Mesenteric fat pad (tissue), 1 donor: ENCODE measurements at places on chromosomes 7 and 10. TPM values are rescaled to one million over a fixed set of nuclear protein-coding genes. Genes with fewer than 3 reads are reported as not detected.

- DNase-seq = no peak
Measured at GRCh38 chr10:71921324-71922027, 42.7 kb upstream of the CHST3 start.

- no peak for DNase-seq
Measured at GRCh38 chr10:59668096-59668495, 41.6 kb downstream of the SLC16A9 start.

DNA sequence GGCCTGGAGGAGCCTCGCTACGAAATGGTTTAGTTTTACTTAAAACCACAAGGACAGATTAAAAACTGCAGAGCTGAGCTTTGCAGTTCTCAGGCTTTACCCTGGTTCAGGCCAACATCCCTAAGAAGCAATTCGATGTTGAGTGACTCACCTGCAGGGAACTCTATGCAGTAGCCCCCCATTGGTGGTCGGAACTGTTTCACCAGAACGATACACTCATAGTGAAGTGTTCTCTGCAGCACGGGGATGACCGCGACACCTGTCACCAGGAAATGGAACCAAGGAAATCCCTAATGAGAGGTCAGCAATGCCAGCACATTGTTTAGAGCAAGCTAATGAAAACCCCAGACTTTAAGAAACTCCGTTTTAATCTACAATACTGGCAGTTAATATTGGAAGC lies 18.0 kb downstream of the NUDT5 start:
- DNase-seq = no peak

DNA sequence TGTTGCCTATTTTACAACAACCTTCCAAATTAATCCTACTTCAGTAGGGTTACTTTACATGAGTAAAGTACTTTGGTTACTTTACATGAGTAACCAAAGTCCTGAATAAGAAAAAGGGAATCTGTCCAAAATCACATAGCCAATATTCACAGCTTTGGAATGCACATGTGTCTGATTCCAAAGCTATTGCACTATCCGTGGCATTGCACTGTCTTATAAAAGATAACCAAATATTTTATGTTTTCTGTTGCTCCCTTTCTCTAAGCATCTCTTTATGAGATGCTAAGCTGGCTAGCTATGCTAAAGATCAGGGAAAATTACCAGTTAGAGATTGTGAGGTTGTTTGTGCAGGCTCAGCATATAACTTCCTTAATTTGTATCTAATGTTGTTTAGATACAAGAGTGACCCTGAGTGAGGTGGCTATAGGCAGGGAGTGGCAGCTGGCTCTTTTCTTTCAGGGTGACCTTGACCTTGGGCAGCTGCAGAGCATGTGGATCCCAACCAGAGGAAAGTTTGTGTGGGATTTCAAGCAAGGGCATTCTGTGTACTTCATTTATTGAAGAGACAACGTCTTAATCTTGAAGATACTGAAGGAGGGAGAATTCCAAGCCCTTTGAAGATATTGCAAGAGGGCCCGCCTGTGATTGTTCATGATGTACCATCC lies 366.1 kb upstream of the ANKRD30A start:
- no peak for DNase-seq

The TBC1D12 gene
- 13.2 TPM for total RNA-seq

- DNase-seq = no peak
Measured at GRCh38 chr7:136326045-136326609, 349.0 kb upstream of the MTPN start.

The SPDYE11 gene
- total RNA-seq = not detected

DNA sequence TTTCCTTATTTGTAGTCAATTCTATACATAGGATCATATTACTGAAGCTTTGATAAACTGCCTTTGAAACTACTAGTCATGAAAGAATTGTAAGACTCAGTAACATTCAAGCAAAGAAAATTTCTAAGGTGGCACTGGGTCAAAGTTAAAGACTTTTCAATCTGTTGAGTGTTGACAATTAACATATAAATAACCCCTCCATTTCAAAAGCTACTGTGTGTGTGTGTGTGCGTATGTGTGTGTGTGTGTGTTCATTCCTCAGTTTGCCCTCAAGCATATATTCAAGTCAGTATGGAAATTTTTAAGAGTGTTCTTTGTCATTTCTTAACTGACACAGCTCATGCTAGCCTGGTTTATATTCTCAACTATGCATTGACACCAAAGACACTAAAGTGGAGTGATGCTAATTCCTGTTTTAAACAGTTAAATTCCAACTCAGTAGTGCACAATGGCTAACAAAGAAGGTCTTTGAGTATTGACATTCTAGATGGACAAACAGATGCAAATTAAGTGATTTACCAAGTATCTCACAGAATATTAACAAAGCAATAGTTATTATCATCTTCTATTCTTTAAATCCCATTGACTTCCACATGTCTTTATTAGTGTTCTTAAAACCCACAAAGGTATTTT lies 314.8 kb upstream of the GRM3 start:
- no peak for DNase-seq

The CYP2E1 gene
- total RNA-seq = 3.8 TPM

The ADCY1 gene
- 3.3 TPM for total RNA-seq
